ENCODE measurements at places on chromosomes 5 and 9. TPM values are rescaled to one million over a fixed set of nuclear protein-coding genes. Genes with fewer than 3 reads are reported as not detected.

GRCh38 chr9:78724896-78725295 is 428.0 kb downstream of the PSAT1 start:
- no peak for DNase-seq

- DNase-seq, result no peak
Observed at GRCh38 chr9:112917047-112917986, 26.6 kb upstream of the SLC46A2 start.

The ELOVL7 gene
- polyA plus RNA-seq, result 0.07 TPM

DNA sequence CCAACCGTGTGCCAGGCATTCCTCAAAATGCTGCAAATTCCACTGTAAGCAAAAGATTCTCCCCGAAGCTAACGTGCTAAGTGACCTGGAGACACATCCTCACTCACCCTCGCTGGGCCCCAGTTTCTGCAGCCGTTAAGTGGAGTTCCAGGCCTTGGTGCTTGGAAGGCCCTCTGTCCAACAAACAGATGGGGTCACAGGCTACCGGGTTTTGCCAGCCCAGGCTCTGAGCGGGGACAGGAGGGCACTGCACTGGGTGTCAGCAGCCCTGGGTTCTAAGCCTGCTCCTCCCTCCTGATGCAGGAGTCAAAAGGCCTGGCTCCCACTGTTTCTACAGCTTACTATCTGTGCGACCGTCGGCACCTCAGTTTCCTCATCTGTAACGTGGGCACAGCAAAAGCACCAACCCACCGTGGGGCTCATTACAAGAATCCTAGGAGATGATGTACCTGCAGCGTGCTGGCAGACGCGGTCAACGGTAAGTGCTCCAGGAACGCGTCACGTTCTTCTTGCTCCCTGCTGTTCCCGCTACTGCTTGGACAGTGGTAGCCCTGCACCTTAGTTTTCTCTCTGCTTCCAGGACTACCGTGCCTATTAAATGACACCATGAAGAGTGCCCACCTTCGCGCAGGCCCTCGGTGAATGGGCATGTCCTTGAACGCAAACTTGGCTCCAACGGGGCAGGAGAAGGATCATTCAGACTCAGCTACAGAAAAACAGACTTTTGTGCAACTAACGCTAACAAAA is 84.8 kb downstream of the ADAMTS2 start:
- peak; percentile 19 for DNase-seq

The SH2D3C gene
- 0.52 TPM for polyA plus RNA-seq

GRCh38 chr5:177537389-177538361 is 16.7 kb downstream of the FAM193B start:
- no peak for DNase-seq

The WDR38 gene
- not detected for polyA plus RNA-seq

Measured in SK-N-SH (cell line).